ENCODE measurements at places on chromosomes 1 and 21.
A peak's percentile ranks its signal among the peaks of the same experiment; 100 is the strongest.

DNA sequence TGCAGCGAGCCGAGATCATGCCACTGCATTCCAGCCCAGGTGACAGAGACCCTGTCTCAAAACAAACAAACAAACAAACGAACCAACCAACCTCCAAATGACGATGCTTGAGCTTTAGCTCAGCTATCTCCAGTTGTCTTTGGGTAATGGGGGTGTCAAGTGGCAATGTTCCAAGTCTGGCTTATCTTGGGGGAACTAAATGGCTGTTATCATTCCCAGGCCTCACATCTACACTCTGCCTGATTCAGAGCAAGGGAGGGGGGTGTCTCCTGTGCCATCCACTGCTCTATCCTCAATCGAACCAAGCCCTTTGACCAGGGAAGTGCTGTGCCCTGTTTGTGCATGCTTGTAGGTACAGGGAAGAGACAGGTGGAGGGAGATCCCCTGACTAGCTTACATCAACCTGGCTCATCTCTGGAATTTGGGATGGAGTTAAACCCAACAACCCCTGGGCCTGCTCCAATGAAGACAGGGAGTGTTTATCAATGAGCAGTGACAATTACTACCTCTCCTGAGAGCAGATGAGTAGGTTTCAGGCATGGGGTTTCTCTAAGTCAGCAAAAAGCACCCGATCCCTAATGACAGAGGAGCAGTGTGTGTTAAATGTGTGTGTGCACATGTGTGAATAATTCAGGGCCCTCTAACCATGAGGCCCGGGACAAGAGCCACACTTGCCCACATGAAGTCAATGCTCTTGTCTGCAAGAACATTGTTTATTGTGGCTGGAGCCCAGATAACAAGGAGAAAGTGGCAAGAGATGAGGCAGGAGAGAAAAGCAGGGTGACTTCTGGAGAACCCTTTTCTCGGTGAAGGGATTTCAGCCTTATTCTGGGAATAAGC is 20.3 kb upstream of the IL6R start:
- no peak for DNase-seq

DNA sequence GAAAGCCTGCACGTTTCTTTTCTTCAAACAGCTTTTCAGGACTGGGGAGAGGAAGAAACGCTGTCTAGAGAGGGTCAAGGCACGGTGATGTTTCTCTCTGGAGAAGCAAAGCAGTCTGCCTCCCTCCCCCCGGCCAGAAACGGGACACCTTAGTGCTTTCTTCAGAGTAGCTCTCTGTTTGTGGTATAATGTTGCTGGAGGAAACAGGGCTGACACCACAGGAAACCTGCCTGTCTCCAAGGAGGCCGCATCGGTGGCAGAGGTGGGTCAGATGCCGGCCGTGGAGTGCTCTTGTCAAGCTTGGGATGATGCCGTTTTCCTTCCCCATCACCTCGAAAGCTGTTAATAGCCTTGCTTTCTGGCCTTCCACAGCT is 139.4 kb downstream of the DHRS3 start:
- DNase-seq = no peak

DNA sequence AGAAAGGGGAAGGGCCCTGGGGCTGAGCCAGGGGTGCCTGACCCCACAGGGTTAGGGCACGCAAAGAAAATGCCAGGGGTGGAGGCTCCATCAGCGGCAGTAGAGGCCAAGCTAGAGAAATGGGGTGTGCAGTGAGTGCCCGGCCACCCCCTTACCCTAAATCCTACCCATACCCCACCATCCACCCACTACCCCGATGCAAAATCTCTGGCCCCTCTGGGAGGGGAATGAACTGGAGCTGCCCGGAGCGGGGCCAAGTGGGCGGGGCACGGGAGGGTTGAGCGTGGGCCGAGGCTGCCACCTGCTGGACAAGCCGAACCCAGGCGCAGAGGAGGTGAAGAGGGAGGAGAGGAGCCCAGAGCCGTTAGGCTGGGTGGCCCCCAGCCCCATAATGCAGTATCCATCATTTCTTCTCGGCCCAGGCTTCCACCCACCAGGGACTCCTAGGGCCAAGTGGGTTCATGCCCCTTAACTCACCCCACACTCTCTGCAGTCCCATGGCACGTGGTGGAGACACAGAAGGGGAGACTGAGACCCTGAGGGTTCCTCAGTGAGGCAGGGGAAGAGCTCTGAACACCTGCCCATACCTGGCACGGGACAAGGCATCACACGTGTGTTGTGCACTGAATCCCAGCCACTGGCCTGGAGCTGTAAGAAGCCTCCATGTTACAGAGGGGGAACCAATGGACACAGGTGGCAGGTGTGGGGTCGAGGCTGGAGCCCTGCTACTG is 1.4 kb upstream of the C1QC start:
- DNase-seq = peak; percentile 57

DNA sequence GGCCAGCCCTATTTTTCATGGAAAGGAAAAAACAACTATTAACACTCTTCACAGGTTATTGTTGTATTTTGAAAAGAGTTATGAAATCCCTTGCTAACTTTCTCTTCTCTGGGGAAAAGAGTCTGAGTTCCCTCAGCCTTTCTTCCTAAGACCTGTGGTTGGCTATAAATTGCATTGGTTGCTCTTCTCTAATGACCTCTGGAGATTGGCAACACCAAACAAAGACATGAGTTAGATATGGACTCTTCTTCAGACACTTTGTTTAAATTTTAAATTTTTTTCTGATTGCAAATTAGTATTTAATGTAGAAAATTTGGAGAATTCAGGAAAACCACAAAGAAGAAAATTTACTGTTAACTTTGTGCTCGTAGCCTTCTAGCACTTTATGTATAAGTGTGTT is 275.7 kb downstream of the PBX1 start:
- no peak for DNase-seq

GRCh38 chr1:177432897-177433296 is 262.1 kb downstream of the BRINP2 start:
- no peak for DNase-seq

DNA sequence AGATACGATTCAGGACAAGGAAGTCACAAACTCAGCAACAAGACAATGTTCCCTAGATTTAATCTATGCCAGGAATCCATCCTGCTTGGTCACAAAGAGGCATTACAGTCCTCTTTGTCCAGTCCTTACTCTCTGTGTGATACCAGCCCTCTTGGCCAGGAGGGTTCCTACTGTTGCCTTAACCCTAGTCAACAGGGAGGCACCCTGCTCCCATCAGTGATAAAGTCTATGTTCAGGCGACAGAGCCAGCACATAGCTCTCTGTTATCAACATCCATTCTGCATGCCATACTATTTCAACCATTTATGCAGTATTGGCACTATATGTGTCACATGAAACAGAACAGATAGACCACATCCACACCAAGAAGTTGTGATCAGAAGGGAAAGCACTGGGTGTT is 4.4 kb upstream of the NPL start:
- no peak for DNase-seq

DNA sequence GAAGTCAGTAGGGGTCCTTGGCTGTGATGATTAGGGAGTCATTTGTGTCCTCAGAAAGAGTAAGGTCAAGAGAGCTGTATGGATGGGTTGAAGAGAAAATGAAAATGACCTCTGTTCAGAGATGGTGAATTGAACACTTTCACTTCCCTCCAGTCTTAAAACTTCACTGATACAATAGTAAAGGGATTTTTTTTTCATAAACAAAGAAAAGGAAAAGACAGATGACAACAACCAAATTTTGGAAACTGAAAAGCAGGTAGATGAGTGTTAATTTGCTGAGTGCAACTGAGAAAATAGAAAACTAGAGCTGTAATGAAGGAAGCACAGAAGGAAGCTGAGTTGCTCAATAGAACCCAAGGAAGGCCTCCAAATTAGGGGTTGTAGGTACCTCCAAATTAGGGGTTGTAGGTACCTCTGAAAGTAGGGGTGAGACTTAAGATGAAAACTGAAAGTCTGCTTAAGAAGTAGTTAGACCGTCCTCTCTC is 14.8 kb upstream of the S1PR1 start:
- no peak for DNase-seq

DNA sequence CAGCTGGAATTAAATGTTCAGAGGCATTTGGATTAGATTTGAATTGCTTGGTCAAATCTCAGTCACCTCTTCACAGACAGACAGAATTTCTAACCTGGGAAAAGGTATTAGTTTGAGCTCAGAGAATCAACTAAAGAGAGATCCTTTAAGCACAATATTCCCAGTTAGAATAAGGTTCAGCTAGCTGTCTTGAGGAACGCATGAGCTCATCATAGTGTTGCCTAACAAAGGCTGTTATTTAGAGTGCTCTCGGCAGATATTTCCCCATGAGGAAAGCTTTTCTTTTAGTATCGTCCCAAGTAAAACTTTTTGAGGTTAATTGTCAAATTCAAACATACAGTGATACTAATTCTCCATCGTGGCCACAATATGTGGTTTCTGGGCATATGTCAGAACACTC is 269.9 kb downstream of the HLX start:
- no peak for DNase-seq

GRCh38 chr1:89611721-89612120 is 21.2 kb upstream of the LRRC8C start:
- no peak for DNase-seq

DNA sequence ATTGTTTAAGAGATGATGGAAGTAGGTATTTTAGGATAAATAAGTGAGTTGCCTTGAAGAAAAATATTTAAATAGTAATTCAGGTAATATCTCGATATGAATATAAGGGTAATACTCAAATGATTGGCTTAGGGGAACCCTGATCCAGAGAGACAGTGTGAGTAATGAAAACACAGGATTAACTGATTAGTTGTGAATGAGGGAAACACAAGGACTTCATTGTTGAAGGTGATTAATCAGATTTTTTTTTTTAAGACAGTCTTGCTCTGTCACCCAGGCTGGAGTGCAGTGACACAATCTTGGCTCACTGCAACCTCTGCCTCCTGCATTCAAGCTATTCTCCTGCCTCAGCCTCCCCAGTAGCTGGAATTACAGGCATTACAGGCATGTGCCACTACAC is 12.7 kb downstream of the SLC25A33 start:
- DNase-seq = no peak

- DNase-seq = no peak
Measured at GRCh38 chr1:88194542-88194941, 489.5 kb upstream of the PKN2 start.

DNA sequence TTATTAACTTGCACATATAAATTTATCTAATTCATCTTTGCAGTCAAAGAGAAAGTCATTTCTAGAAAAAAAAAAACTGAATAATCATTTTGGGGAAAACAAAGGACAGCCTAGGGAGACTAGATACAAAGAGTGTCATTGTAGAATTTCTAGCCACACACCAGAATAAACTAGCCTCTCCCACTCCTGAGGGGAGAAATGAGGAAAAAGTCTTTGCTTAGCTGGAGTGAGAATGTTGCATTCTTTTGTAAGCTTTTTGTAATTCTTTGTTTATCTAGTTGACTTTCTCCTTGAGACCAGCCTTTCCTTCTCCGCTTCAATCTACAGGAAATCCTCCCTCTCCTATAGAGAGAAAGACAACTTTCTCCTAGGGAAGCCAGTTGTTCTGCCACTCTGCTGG is 15.9 kb upstream of the CGN start:
- no peak for DNase-seq

Measured in stimulated activated CD4-positive, alpha-beta T cell treated with anti-CD3 and anti-CD28 coated beads, Interleukin-1b, Interleukin-23, amount 100 ng/mL, for 1 hour (primary cell).